ENCODE measurements at places on chromosomes 2 and 18.

DNA sequence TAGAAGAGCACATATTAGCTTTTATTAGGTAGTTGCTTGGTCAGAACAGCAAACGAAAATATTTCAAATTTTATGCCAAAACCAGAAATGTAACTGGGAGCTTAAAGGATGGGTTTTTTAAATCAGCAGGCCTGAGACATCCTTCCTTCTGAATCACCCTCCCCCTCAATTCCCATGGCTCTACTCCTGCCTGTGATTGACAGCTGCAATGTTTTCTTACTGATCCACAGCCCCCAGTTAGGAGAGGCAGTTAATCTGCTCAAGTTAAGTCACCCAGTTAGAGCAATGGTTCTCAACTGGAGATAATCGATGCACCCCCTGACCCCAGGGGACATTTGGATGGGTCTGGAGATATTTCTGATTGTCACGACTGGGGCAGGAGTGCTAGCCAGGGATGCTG lies 24.9 kb downstream of the KCTD18 start:
- DNase-seq = no peak

GRCh38 chr2:30683236-30683956 lies 123.8 kb downstream of the CAPN13 start:
- DNase-seq = no peak

GRCh38 chr18:36321658-36322407 lies 24.3 kb downstream of the FHOD3 start:
- no peak for DNase-seq

DNA sequence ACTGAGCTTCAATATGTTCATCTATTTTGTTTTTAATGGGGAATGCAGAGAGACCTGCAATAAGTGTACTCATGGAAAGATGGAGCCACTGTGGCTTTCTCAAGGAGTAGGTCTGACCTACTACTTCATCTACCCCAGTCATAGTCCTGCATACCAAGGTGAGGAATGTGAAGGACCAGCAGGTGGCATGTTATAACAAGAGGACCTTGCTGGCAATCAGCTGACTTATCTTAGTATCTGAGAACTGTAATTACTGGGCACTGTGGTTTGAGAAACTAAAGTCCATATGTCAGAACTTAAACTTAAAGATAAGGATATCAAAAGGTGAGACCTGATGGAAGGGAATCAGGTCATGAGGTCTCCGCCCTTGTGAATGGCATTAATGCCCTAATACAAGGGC lies 1104.2 kb downstream of the BCL11A start:
- no peak for DNase-seq

DNA sequence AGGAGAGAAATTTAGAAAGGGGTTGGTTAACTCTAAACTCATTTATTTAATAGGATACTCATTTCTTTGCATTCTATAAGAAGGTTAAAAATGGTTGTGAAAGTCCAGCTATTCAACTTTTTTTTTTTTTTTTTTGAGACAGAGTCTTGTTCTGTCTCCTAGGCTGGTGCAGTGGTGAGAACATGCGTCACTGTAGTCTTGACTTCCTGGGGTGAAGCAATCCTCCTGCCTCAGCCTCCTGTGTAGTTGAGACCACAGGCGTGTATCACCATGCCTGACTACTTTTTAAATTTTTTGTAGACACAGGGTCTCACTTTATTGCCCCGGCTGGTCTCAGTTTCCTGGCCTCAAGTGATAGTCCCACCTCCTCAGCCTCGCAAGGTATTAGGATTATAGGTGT lies 11.9 kb downstream of the ELP2 start:
- DNase-seq = no peak

DNA sequence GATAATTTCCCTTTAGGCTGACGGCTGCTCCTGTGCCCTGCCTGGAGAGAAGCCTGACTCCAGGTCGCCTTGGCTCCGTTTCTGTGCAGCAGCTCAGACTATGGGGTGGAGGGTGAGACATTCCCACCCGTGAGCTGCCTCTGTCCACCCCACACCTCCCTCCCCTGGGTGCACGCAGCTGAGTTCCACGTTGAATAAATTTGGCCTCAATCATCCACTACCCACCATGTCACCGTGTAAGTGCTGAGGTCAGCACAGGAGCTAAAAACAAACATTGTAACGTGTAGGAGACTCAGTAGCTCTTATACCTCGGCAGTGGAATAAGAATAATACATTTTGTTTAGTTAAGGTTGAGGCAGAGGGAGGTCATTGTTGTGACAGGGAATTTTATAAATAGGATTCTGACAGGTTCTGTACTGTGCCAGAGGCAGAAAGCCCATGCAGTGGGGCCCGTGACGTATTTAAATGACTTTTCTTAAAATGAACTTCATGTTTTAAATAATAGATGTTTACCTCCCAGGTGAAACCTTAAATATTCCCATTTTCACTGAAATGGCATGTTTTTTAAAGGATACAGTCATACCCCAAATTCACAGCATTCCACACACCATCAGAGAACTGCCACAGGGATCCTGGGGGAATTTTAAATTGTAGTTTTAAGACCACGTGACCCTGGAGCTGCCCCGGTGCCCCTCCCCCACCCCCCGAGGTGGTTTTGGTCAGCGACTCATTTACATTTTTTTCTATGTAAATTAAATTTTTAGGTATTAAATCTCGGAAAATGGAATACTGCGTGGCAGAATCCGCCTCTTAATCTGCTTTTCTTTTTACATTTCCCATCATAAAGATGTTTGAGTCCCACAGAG lies 50.2 kb downstream of the NFATC1 start:
- DNase-seq = no peak
